ENCODE measurements at places on chromosomes 3 and 15. TPM values are rescaled to one million over a fixed set of nuclear protein-coding genes. Genes with fewer than 3 reads are reported as not detected.

GPD1L gene
- total RNA-seq, result 19.1 TPM

LTK gene
- total RNA-seq, result 0.18 TPM

RBM15B gene
- total RNA-seq, result 44.6 TPM

BFSP2 gene
- total RNA-seq, result not detected

GOLGA8M gene
- total RNA-seq, result 0.35 TPM

IL5RA gene
- total RNA-seq, result not detected

ARPIN gene
- 13.0 TPM for total RNA-seq

ALS2CL gene
- total RNA-seq, result 5.7 TPM

TGM5 gene
- not detected for total RNA-seq

DYNLT2B gene
- total RNA-seq, result 12.3 TPM

GNAI2 gene
- 651 TPM for total RNA-seq

GADL1 gene
- not detected for total RNA-seq

GOLGA6L7 gene
- total RNA-seq, result not detected

LRRC3B gene
- not detected for total RNA-seq

ISG20 gene
- total RNA-seq, result 8.0 TPM

All from pulmonary artery endothelial cell (primary cell).